ENCODE measurements at places on chromosomes 5 and 9.

DNA sequence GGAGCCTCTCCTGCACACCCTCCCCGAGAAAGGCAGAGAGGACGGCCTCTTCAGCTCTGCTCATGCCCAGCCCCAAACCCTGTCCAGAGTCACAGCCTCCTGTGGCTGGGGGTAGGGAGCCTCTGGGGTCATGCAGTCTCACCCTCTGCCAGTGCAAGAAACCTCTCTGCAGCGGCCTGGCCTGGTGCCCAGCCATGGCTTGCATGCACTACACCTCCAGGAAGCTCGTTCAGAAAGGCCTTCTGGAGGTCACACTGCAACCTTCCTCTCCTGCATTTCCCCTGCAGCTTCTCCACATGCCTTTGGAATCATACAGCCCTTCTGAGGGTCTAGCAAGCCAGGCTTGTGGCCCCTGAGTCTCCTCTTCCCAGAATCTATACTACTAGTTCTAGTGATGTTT is 17.9 kb downstream of the CSF1R start:
- DNase-seq = no peak

DNA sequence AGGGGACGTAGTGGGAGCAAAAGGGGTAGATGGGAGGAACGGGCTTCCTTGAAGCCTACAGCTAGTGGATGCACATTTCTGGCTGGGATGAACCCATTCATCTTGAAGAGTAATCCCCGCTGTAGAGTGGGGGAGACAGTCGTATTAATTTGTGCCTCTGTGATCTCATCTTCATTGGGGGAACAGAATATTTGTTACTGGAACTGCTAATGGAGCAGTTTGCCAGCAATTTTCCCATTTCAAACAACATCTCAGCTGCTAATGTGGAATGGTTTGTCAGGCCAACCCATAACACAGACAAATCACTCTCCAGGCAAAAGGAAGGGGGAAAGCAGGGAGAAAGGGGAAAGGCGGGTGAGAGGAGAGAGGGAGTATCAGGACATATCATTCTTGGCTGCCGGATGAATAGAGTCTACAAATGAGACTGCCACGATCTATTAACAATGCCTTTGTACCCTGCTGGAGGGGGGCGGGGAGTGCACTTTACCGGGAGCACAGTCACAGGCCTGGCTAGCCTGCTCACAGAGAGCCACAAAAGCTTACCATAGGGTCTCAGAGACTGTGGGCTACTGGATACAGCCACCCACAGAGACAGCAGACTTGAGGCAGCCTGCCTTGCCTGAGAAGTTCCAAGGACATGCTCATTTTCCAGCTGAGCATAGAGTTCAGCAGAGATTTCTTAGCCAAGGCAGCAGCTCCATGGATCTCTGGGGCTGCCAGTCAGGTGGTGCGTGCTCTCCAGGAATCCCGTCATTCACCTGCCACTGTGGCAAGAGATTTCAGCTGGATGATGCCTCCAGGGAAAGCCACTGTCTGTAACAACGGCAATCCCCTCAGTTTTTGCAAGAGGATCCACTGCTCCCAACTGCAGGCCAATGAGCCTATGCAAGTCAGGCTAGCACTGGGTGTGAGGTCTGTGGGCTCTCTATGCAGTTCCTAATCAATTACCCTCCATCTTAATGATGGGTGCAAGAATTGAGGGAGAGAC is 217.7 kb upstream of the PANK3 start:
- DNase-seq = no peak

DNA sequence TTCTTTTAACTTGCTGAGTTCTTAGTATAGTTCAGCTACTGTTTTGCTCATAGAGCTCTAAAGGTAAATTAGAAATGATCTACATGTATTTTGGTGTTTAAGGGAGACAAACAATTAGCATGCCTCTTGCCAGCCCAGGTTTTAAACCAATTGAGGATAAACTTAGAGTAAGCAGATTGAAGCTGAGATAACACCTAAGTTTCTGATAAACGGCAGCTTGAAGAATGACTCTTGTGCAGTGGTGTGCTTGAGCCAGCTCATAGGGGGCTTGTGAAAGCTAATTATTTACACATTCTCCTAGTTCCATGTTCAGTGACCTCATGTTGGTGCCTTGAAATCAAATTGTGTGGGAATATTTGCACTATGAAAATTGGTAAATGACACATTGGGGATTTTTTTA is 193.0 kb downstream of the PRR16 start:
- DNase-seq = no peak

- no peak for DNase-seq
Measured at GRCh38 chr9:24293386-24293785, 252.3 kb downstream of the IZUMO3 start.

- DNase-seq = no peak
Measured at GRCh38 chr5:65986050-65986451, 59.7 kb downstream of the ERBIN start.

DNA sequence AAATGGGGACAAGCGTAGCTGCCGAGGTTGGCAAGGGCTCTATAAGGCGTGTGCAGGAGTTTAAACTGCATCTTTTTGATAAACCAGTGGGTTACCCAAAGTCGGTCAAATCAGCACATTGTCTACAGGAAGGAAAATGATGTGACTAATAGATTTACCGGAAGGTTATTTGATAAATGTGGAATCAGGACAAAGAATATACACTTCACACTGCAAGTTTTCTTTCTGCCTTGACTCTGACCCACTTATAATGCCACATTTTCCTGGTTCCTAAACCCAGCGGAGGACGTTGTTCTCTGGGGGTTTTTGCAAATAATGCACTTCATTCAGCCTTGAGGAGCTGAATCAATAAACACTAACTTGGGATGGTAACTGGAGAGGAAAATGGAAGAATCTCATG is 76.8 kb downstream of the TTLL11 start:
- DNase-seq = no peak

DNA sequence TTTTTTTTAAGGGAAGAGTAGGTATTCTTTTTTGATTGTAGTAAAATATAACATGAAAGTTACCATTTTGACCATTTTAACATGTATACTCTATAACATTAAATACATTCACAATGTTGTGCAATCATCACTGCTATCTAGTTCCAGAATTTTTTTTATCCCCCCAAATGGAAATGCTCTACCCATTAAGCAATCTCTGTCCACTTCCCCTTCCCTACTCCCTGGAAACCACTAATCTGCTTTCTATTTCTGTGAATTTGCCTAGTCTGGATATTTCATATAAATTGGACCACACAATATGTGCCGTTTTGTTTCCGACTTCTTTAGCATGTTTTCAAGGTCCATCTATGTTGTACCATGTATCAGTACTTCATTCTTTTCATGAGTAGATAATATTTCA is 429.5 kb downstream of the TLE1 start:
- DNase-seq = no peak

- no peak for DNase-seq
Measured at GRCh38 chr5:92801911-92802310, 779.1 kb downstream of the NR2F1-AS1 start.

- DNase-seq = no peak
Measured at GRCh38 chr5:97919719-97920118, 736.7 kb upstream of the RIOK2 start.

DNA sequence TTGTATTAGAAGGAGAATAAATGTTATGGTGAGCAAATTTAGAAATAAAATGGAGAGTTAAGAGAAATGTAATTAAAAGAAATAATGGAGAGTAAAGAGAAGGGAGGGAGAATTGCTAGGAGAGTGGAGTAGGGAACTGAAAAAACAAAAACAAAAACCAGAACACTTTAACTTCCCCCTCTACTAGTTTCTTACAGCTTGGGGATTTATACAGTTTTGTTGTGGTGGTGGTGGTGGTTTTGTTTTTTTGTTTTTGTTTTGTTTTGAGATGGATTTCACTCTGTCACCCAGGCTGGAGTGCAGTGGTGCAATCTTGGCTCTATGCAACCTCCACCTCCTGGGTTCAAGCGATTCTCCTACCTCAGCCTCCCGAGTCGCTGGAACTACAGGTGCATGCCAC is 322.4 kb downstream of the TMEM167A start:
- DNase-seq = no peak

GRCh38 chr9:136527131-136527530 is 18.7 kb downstream of the NOTCH1 start:
- no peak for DNase-seq

DNA sequence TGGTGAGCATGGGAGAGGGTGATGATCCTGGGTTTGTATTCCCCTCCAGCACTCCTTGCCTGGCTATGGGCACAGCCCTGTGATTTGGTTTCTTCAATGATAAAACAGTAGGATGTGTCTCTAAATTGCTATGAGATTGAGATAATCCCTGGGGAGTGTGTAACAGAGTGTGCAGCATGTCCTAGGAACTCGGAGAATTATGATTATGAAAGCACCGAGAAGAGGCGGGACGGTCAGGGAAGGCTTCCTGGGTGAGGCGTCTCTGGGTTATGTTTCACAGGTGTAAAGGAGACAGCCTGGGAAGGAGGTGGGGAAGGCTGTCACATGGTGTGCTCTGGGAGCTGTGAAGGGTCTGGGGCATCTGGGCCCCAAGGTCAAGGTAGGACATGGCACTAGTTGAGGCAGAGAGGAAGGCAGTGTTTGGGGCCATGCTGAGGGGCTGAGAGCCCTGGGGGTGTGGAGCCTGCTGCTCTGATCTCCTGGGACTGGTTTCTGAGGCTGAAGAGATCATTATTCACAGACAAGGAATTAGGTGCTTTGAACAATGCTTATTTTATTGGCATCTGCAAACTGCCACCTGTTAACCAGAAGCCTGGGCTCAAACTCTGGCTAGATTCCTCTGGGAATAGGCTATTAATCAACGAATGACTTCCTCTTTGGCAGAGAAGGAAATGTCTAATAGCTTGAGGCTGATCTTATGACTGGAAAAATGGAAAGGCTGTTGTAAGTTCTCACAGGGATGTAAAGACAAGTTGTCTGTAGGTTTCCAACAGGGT is 73.8 kb upstream of the IL12B start:
- DNase-seq = no peak

DNA sequence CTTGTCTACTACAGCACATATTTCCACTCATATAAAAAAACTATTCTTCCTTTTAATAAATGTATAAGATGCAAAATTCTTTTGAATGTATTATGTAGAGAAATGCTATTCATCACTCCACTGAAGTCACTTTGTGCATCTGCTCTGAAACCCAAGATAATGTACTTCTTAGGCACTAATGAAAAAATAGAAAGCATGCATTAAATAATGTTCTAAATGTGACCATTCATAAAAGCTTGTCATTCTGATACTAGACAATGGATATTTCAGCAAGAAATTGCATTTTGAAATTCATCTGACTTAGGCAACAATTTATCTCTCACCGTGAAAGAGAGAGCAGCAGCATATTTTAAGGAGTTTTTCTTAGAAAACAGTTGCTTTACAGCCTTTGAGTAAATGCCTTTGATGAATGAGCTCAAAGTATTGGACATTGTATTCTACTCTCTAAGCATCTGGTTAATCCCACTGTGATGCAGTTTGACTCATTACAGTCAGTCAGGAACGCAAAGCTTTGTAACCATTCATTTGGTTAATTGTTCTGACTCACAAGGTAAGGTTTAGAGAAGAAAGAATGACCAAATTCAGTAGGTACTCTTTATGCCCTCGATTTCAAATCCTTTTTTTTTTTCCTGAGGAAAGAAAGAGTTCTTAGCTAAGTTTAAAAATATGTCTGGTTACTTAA is 2233.8 kb upstream of the C9orf72 start:
- no peak for DNase-seq

DNA sequence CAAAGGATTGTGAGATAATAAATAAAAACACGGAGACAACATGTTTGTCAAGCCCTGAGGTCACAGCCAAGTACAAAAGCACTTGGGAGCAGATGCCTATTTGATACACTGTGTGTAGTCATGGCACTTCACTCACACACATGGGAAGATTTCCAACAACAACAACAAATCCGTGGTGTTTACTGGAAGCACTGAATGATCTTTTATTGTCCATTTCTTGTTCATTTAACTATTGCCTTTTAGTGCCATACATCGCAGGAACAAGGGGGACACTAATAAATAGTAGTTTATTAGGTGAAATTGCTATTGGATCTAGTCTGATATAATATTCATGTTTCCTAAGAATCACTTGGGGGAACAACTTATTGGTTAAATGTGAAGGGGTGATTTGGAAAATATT is 20.4 kb upstream of the GDNF start:
- no peak for DNase-seq

GRCh38 chr5:107567901-107568671 is 102.7 kb downstream of the EFNA5 start:
- peak; percentile 32 for DNase-seq

DNA sequence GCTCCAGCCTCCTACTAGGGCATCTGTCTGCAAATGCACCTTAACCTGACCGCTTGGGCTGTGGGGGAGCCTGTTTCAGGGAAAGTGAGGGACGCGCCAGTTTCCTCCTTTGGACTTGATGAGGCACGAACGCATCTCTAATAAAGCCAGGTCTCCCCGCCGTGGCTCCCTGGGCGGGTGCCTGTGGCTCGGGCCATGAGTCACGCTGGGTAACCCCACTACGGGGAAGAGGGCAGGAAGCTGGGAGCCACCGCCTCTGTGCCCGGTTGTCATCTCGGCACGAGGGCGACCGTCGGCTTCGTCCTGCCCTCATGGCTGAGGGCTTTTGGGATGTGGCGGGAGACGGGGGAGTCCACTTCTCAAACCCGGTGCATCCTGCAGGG is 12.1 kb downstream of the NOTCH1 start:
- DNase-seq = no peak

DNA sequence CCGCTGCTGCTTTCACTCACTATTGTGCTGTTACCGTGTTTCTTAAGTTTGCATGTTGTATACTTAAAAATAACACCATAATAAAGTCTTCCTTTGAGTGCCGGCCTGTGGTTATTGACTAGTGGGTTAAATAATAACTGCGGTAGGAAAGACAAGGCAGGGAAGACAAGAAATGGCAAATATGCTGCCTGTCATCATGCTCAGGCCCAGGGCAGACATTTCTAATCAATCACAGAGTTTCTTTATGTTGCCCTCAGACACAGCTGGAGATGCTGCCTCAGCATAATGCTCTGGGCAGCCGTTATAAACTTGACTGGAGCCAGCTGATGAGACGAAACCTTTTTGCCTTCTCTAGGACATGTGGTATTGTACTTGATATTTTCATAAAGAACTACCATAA is 215.0 kb downstream of the GAPVD1 start:
- DNase-seq = no peak

- no peak for DNase-seq
Measured at GRCh38 chr5:6676702-6677101, 36.5 kb upstream of the TENT4A start.

GRCh38 chr5:10746711-10747110 is 14.3 kb downstream of the DAP start:
- DNase-seq = no peak

GRCh38 chr9:122835313-122835731 is 6.9 kb upstream of the PDCL start:
- no peak for DNase-seq

Measured in keratinocyte (primary cell).